Skeletal muscle cell (primary cell): ENCODE measurements at places on chromosomes 11 and 22.

DNA sequence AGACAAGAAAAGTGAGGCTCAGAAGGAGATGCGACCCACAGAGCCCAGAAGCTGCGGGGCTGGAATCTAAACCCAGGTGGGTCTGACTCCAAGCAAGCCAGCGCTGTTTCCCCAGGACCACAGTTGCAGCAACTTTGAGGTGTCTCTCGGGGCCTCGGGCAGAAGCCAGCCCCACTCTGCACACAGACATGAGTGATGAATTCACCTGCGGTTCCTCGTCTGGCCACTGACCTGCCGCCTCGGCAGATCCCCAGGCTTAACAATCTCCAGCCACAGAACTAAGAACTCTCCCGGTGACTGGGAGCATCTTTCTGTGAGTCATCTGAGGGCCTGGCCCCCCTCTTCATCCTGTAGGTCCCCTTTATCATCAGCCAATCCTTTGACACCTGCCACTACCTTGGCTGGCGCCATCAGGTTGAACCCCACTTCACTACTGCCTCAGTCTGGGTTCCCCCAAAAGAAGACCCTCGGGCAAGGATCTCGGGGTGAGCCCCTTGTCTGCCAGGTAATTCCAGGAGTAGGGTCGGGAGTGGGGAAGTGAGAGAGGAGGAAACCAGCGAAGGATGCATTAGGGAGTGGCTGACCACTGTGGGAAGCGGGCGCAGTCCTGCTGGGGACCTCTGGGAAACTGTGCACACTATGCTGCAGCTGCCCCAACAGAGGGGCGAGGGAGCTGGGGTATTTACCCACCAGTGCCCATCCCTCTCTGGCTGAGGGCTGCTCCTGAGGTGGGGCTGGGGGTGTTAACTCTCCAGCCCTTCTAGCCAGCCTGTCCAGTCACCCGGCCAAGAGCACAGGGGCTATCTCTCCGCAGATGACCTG, 33.0 kb upstream of the MN1 start:
- no peak for DNase-seq

DNA sequence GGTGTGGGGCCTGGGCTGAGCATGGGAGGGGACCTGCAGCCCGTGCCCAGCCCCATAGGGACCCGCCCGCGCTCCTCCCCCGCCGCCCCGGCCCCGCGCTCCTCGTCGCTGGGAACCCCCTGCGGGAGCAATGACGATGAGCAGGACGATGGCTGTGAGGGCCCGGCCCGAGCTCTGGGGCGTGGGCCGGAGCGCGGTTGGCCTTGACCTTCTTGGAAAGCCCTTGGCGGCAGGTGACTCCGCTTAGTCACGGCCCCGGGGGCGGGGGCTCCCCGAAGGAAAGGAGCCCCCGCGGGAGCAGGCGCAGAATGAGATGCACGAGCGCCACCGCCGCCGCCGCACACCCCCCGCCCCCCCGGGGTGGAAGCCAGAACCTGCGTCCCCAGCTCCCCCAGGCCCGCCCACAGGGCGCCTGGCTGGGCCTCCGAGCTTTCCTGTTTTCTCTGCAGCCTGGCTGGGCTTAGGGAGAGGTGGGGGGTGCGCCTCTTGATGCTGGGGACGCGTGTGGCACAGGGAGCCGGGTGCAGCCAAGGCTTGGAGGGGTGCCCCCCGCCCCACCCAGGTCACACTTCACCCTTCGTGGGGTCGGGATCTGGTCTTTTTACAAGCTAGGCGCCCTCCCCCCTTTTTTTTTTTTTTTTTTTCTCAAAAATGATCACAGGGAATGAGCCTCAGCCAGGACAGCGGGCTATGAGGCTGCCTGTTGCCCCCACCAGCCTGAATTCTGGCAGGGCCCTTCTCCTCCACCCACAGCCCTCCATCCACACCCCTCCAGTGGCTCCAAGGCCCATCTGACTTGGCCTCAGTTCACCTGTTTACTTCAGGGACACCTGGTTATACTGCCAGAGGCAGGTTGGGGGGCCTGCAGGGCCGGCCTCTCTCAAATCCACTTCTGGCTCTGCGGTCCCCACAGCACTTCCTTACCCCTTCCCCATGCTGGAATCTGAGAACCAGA, 17.9 kb downstream of the CRELD2 start:
- peak; percentile 36 for DNase-seq

GRCh38 chr11:19447150-19447566, 206.4 kb upstream of the E2F8 start:
- DNase-seq, result no peak

DNA sequence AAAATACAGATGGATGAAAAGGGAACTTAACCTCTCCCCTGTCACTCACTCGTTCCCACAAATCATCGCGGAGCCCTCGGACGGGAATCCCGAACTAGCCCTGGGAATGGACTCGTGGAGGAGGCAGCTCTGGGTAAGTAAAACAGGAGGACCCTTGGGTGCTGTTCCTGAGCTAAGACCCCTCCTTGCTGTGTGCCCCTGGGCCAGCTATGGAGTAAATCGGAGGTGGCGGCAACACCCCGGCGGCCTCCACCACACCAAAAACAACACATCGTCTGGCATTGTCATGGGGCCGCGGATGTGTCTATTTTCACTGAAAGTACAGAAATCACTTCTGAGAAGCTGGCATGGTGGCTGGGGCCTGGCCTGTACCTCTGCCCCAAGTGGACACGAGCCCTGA, 12.1 kb downstream of the CPT1A start:
- DNase-seq, result no peak
